Small intestine (tissue), 16 donors: ENCODE measurements at places on chromosomes 7 and 10. TPM values are rescaled to one million over a fixed set of nuclear protein-coding genes. Genes with fewer than 3 reads are reported as not detected.

Gene ITPRID1
- 0.25 TPM for polyA plus RNA-seq

Gene CNPY1
- polyA plus RNA-seq, result not detected

Gene AKR1C4
- polyA plus RNA-seq, result 0.12 TPM

Gene NPY4R
- not detected for polyA plus RNA-seq

Gene COBL
- polyA plus RNA-seq, result 40.3 TPM

Gene PLAU
- polyA plus RNA-seq, result 11.1 TPM

Gene CYP3A7
- 1.4 TPM for polyA plus RNA-seq

Gene INSIG1
- 9.2 TPM for polyA plus RNA-seq

Gene CPA1
- polyA plus RNA-seq, result 5.6 TPM

Gene ANKRD61
- 0.25 TPM for polyA plus RNA-seq

Gene CPA2
- polyA plus RNA-seq, result 14.1 TPM

Gene PON1
- 9.5 TPM for polyA plus RNA-seq

Gene PTPN12
- 39.1 TPM for polyA plus RNA-seq

Gene ATP5MK
- polyA plus RNA-seq, result 1,087 TPM

Gene POP7
- 39.6 TPM for polyA plus RNA-seq

Gene PDCD11
- polyA plus RNA-seq, result 9.2 TPM

Gene OR2A12
- polyA plus RNA-seq, result not detected

Gene LIPF
- polyA plus RNA-seq, result 4.5 TPM

Gene GNAT3
- polyA plus RNA-seq, result 0.49 TPM

Gene SP8
- 3.3 TPM for polyA plus RNA-seq

Gene CALML5
- polyA plus RNA-seq, result not detected

Gene ERVW-1
- 0.93 TPM for polyA plus RNA-seq

Gene ZNF12
- polyA plus RNA-seq, result 34.5 TPM

Gene FLNC
- 13.0 TPM for polyA plus RNA-seq

Gene ASB10
- not detected for polyA plus RNA-seq

Gene GIMAP2
- 9.5 TPM for polyA plus RNA-seq

Gene ZFAND2A
- polyA plus RNA-seq, result 84.5 TPM

Gene GRM3
- polyA plus RNA-seq, result 0.27 TPM

Gene LIPA
- polyA plus RNA-seq, result 95.7 TPM

Gene ACTL6B
- not detected for polyA plus RNA-seq

Gene CYP2C19
- polyA plus RNA-seq, result 9.5 TPM

Gene IDI2
- 0.03 TPM for polyA plus RNA-seq

Gene FAM25C
- polyA plus RNA-seq, result not detected

Gene AZGP1
- polyA plus RNA-seq, result 62.4 TPM

Gene SLC18A2
- polyA plus RNA-seq, result 0.38 TPM
